Stomach (tissue), 19 donors: ENCODE measurements at places on chromosomes 13 and 19. TPM values are rescaled to one million over a fixed set of nuclear protein-coding genes. Genes with fewer than 3 reads are reported as not detected.

DNA sequence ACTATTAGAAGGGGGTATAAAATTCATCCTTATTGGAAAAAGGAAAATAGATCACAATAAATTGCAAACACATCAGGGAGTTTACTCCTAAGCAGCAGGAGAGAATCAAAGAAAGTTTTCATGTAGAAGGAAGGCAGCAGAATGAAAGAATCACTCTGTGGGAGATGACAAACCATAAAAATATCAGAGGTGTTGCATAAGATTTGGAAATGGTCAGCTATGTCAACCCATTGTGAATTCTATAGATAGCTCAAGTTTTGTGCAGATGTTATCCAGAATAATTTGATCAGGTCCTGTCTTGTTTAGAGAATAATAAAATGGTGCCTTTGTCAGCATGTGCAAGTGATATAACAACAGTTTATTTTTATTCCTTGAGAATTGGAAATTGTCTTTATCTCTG lies 622.4 kb downstream of the DCT start:
- no peak for DNase-seq

DNA sequence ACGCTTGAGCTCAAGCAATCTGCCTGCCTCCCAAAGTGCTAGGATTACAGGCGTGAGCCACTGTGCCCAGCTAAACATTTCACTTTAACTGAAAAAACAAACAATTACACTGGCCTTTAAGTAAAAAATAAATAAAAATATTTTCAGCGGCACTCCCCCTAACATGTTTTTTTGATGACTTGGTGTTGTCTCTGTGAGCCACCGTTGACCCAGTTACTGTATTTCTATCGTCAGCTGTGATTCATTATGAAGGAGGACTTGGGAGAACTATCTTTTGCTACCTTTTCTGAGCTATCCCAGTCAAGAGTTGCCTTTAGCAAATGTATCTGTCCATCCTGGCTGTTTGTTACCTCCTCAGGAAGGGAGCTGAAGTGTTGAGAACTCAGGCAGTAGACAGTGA lies 18.5 kb upstream of the C19orf33 start:
- no peak for DNase-seq

DNA sequence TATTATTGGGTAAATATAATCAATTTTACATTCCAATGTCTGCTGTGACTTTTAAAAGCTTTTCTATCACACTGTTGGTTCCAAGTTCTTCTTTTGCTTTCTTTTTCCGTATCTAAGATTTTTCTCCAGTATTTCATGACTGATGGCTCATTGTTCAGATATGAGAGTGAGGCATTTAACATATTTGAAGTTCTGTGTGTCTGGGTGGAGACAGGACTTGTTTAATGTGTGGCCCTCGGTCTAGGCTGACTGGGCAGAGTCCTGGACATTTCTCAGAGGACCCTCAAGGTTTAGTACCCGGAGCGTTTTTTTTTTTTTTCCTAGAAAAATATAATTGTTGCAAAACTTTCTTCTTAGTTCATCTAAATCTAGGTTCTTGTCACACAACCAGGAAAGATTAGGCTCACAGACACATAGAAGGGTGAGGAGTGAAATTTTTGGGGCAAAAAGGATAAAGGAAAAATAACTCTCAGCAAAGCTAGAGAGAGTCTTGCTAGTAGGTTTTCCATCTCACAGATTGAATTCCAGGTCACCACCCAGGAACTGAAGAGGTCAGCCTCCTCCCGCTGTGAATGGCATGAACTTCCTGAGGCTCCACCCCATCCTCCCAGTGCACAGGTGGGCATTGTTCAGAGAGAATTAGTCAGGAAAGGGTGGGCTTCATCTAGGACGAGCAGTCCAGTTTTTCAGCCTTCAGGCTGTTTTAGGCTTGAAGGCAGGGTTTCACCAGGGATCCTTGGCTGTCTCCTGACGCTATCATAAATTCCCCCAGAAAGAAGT lies 1002.4 kb upstream of the PCDH9 start:
- DNase-seq, result no peak

DNA sequence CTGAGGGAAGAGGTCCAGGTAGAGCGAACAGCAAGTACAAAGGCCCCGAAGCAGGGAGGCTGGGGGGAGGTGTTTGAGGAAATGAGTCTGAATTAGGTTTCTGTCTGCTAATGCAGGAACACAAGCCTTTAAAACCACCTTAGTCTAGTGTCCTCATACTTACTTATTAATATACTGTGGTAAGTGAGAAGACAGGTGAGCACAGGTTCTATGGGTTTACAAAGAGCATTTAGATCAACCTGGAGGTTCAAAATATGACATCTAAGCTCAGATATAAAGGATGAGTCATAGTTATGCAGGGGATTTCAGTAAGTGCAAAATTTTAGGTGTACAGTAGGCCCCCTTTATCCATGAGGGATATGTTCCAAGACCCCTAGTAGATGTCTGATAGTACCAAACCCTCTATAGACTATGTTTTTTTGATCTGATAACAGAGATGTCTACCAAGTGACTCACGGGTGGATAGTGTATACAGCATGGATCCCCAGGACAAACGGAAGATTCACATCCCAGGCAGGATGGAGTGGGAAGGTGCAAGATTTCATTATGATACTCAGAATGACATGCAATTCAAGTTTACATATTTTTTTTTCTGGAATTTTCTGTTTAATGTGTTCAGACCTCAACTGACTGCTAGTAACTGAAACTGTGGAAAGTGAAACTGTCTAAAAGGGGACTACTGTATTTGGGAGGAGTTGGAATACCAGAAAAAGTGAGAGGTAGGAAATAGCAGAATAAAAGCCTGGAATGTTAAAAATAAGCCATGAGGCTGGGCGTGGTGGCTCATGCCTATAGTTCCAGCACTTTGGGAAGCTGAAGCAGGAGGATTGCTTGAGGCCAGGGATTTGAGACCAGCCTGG lies 18.2 kb upstream of the MED4 start:
- no peak for DNase-seq

GRCh38 chr13:37889102-37889501 lies 19.5 kb upstream of the TRPC4 start:
- no peak for DNase-seq

LILRB3 gene
- 3.6 TPM for total RNA-seq
